ENCODE measurements at places on chromosomes 6 and 20. TPM values are rescaled to one million over a fixed set of nuclear protein-coding genes. Genes with fewer than 3 reads are reported as not detected.

ADGB gene
- not detected for total RNA-seq

TINAG gene
- not detected for total RNA-seq

LY6G5C gene
- 3.9 TPM for total RNA-seq

DEFB124 gene
- total RNA-seq: not detected

DNA sequence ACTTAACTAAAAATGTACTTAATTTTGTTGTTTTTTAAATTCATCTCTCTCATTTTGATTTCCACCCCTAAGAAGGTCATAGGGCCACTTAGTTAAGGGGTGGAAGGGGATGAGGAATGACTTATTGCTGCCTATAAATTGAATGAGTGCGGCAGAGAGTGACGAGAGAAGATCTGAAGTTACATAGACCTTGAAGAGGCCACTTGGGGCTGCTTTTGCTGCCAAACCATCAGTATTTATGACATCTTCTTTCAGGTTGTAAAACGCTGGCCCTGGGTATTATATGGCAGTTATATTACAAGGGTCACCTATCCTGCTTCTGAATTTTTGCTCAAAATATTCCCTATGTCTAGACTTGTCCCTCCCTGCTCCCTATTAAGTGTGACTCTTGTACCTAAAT, 119.6 kb upstream of the RIMS1 start:
- no peak for DNase-seq

GRCh38 chr20:62040381-62040922, 25.2 kb downstream of the TAF4 start:
- DNase-seq: no peak

GRCh38 chr20:18717062-18717461, 96.5 kb upstream of the SCP2D1 start:
- DNase-seq: no peak

Measured in A673 (cell line).